NCI-H1436 (cell line): ENCODE measurements at places on chromosomes 5 and 9.

DNA sequence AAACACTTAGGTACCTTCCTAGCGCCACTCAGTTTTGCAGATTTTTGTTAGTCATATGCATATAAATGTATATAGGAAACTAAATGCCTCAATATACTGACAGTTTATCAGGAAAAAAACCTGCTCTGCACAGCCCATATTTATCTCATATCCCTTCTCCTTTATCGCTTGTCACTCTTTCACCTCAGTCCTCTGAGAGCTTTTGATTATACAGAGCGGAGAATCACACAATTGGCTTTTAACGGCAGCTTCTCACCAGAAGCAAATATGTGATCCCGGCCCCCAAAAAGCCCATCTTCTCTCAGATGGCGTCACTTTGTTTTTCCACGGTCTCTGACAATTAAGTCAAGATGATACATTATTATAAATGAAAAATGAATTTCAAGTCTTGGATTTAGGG lies 362.6 kb downstream of the DNAH5 start:
- no peak for DNase-seq

DNA sequence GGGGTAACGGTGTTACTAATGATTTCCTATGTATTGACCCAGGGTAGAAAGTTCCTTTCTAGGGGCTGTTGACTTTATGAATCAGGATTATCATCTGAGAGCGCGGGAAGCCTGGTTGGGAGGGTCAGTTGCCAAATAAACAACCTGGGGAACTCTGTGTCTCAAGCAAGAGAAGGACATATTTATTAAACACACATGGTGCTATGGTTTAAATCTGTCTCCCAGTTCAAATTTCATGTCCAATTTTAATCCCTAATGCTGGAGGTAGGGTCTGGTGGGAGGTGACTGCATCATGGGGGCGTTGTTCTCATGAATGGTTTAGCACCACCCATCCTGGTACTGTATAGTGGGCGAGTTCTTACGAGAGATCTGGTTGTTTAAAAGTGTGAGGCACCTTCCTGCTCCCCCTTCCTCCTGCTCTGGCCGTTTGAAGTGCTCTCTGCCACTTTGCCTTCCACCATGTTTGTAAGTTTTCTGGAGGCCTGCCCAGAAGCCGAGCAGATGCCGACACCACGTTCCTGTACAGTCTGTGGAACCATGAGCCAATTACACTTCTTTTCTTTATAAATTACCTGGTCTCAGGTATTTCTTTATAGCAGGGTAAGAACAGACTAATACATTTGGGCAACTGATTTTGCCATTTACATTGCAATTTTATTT lies 19.7 kb upstream of the GAS1 start:
- DNase-seq: no peak

GRCh38 chr9:100437860-100438805 lies 11.2 kb downstream of the MSANTD3 start:
- DNase-seq: peak; percentile 74

DNA sequence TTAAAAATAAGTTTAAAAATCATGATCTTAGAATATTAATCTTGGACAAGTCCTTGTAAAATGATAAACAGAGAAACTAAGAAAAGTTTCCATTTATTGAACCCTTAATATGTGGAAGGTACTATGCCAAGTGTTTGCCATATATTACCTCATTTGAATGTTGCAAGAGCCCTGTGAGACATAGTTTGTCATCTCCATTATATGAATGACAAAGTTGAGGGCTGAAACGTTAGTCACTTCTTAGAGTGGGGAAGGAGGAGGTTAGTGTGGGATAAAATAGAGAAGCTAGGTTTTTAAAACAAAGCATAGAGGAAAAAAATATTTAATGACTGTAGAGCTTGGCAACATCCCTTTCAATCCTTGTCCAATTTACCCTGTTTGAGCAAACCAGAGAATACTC lies 2.0 kb downstream of the TNC start:
- DNase-seq: no peak

DNA sequence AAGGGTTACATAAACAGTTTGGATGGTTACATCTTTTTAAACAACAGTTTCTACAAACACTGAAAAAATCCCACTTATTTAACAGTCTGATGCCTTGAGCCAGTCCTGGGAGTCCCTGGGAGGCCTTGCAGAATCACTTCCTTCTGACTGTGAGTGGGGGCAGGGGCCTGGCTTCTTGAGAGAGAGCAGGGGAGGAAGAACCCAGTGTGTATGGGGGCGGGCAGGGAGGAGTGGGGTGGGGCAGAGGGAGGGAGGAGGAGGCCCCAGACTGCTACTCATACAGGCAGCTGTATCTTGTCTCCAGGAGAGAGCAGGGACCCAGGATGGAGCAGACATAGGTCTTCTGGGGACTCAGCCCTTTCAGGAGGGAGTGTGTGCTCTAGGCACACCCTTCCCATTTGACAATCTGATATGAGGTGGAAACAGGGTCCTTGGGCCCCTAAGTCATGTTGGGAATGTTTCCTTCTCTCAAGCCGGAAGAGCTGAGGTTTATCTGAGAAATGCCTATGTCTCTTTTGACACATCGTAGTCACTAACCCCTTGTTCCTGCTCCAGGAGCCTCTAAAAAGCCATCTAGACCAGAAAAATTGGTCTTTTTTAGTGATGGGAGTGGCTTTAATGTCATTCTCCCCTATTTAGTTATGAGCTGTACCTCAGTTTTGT lies 52.8 kb downstream of the IRF1 start:
- no peak for DNase-seq
